ENCODE measurements at places on chromosomes 6 and 20. TPM values are rescaled to one million over a fixed set of nuclear protein-coding genes. Genes with fewer than 3 reads are reported as not detected.

SLC17A3 gene
- not detected for total RNA-seq

PRRT1 gene
- not detected for total RNA-seq

CALHM5 gene
- total RNA-seq, result 8.9 TPM

SLC44A4 gene
- not detected for total RNA-seq

PTK6 gene
- not detected for total RNA-seq

CCNC gene
- total RNA-seq, result 54.4 TPM

PPARD gene
- 11.6 TPM for total RNA-seq

OXT gene
- not detected for total RNA-seq

C20orf141 gene
- total RNA-seq, result not detected

PTCRA gene
- total RNA-seq, result not detected

All from cardiac atrium fibroblast (primary cell).